NCI-H1417 treated with DMSO at 0.1 percent for 48 hours (cell line): ENCODE measurements at places on chromosomes 6 and 20.

DNA sequence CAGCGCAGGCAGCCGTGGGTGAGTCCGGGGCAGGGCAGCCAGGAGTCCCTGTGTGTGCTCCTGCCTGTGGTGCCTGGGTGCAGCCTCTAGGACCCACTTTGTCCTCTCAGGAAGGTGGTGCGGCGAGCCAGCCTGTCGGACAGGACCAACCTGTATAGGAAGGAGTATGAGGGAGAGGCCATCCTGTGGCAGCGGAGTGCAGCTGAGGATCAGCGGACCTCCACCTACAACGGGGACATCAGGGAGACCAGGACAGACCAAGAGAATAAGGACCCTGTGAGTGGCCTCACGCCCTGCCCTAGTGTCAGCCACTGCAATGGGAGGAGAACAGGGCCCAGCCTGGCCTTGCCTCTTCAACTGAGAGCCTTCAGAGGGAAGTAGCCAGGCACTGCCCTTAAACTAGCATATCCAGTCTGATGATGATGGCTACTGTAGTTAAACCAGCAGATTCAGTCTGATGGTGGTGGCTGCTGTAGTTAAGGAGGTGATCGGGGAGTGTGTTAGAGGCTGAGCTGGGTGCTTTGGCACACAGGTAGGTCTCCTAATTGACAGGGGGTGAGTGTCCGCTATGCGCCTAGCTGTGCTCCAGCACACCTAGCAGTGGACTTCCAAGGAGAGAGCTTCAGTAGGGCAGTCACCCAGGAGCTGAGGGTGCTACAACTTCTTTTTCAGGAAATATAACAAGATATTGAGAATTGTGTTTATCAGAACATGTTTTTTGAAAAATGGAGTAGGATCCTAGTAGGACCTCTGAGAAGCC is 18.1 kb upstream of the FAM83D start:
- no peak for DNase-seq

DNA sequence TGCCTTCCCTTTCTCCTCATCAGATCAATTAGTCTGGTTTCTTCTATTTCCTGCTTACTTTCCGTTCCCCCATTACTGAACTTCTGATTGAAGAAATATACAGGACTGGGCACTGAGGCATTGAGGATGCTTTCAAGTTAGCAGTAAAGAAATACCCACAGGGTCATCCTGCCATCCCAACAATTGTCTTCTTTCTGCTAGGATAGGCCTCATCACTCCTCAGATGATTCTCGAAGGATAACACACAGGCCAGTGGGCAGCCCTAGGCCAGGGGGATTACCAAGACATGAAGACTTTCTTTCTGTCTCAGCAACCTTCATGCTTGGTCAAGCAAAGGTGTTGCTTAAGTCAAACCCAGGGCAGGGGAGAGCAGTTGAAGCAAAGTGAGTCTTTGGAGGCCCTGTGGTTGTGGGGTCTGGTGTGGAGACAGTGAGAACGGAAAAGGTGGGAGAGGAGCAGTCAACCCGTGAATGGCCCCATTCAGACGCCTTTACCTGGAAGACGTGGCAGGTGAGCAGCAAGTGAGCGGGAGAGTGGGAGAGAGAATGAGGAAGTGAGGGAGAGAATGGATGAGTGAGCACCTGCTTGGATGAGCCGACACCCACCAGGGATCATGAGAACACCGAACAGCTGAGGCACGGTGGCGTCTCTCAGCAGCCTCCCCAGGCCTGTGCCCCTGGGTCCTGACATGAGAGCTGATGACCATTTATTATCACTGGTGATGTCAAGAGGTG is 462.9 kb downstream of the PREX1 start:
- no peak for DNase-seq

- no peak for DNase-seq
Observed at GRCh38 chr6:14339172-14339571, 221.6 kb downstream of the CD83 start.

- DNase-seq, result no peak
Observed at GRCh38 chr6:28167068-28167467, 25.4 kb downstream of the ZKSCAN8 start.

- DNase-seq, result no peak
Observed at GRCh38 chr20:47638851-47639250, 137.2 kb downstream of the NCOA3 start.

DNA sequence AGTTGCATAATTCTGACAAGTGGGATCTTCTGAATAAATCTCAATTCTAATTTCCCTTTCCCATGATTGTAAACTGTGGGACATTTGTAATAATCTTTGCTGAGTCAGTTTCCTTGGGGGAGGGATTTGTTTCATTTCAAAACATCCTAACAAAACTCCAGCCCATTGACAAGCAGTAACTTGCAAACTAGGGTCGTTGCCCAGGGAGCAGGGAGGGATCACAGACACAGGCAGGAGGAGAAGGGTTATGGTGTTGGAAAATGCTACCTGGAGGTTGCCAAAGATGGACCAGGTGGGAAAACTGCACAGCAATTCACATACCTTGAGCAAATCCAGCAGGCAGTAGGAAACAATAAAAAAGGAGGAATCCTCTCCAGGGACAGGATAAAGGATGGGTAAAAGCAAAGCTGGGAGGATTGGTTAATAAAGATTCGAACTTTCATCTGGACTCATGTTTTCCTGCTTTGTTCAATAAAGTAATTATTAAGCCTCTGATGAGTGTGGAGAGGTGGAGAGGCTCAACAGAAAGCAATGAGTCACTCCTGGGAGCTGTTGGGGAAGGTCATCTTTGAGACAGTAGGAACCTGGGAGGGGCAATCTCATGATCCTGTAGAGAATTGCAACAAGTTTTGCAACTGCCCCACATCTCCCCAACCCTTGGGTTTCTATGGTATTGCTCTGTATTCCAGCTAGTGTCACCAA is 87.3 kb upstream of the AKIRIN2 start:
- DNase-seq, result no peak

GRCh38 chr6:26489996-26490964 is 9.8 kb upstream of the BTN1A1 start:
- DNase-seq, result no peak

GRCh38 chr6:110814102-110815014 is 911 bp downstream of the CDK19 start:
- DNase-seq, result no peak

DNA sequence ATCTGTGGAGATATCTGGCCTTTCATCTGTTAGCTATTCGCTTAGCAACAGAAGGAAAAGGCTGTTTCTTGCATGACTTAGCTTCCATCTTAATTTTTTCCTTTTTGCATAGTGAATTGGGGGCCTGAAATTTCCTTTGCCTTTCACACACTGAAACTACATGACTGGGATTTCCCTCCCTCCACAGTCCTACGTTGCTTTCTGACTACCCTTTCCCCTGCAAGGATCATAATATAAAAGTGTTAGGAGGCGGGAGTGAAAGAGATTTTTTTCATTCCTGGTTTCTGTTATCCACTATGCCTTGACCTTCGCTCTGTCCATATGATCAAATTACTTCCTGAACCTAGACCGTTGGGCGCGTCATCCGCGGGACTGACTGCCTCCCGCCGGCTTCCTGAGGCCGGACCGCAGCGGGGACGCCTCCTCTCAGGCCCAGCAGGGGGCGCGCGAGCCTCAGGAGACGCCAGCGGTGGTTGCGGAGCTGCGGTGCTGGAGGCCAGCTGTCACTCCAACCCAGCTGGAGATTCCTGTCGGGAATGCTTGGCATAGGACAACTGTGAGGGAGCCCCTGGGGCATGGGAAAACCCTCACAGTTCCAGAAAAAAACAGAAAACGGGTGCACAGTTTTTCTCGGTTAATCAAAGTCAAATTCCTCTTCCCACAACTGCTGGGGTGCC is 55.6 kb downstream of the MEP1A start:
- DNase-seq, result no peak

DNA sequence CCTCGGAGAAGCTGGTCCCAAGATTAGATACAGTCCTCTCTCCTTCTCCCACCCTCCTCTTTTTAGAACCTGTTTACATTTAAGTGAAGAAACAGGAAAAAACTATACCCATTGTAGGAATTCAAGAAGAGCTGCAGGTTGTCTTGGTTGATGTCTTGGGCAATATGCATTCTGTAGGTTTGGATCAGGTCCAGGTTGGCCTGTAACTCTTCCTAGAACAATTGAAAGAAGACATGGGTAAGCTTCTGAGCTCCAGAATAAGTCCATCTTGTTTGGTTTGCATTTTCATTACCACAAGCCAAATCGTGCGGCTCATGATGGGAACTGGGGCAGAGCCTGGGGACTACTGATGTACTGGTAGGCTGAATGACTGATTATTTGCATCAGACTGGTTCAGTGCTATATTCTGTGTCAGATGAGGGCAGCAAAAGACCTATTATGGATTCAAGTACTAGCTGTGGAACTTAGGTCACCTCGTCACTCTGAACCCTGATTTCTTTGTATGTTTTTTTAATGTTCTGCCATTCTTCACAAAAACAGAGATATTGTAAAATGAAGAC is 20.3 kb upstream of the SLA2 start:
- DNase-seq, result no peak

- no peak for DNase-seq
Observed at GRCh38 chr20:45918182-45918737, 6.3 kb upstream of the PLTP start.

- no peak for DNase-seq
Observed at GRCh38 chr6:53627391-53628218, 38.0 kb downstream of the KLHL31 start.
